Cerebellar nuclear complex (tissue), 1 donor: ENCODE measurements at places on chromosomes 4 and X.

GRCh38 chr4:75845992-75846391 is 56.3 kb downstream of the PPEF2 start:
- DNase-seq: no peak

DNA sequence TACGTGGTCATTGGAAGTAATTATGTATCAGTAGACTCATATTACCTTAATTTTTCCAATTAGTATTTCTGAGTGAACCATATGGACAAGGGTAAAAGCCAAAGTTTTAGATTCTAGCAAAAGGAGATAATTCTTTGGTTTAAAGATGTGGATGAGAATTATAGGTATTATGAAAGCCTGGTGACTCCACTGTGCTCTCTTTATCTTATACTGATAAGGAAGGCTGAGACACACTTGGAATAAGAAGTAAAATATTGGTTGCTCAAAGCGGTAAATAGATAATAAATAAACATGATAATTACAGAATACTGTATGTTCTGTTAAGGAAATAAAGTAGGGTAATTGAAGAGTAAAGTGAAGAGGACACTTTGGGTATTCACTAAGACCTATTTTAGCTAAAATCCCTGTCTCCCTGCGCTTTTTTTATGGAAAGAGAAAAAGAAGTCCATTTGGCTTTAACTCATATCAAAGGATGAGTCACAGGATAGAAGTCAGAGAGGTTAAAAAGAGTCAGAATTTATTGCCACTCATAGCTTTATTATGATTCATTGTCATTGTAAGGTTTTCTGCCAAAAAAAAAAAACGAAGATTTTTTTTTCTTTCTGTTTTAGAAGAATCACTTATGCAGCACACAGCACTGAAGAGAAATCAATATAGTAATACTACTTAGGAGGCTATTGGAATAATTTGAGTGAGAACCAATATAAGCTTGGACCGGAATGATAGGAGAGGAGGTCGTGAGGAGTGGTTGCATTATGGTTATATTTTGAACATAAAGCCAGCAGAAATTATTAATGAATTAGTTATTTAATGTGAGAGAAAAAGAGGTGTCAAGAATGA is 2463.1 kb downstream of the ARAP2 start:
- DNase-seq: no peak

- no peak for DNase-seq
These were observed 20.7 kb upstream of the CTSO start for GRCh38 chr4:155974476-155974749.

- DNase-seq: no peak
These were observed 108.9 kb downstream of the CDS1 start for GRCh38 chr4:84691800-84692199.

DNA sequence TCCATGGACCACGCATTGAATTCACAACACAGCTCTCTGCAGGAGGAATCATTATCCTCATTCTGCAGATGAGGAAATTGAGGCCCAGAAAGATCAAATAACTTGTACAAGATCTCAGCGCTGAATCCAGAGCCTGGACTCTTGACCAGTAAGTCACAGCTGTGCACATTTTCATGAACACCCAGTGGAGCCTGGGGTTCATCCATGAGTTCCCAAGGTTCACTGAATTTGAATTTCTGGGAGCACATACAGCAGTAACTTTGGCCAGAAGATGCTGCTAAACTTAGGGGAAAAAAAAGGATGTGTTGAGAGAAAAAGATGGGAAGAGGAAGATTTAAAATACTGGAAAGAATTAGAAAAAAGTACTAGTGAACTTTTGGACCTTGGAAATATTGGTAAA is 218.7 kb upstream of the PPARGC1A start:
- DNase-seq: no peak

DNA sequence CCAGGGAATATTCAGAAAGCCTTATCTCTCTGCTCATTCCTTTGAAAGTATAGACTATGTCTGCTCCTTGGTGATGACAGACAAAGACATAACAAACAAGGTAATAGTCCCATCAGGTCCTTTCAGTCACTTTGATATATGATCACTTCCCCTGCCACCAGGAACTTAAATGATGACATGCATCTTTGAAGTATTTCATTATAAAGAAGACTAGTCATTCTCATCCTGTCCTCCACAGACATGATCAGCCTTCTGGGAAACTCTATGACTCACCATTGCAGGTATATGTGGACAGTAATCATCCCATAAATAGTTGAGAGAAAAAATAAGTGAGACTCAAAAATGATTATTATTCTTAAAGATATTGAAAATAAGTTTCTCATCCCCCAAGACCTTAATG is 117.5 kb upstream of the VCX2 start:
- DNase-seq: no peak

DNA sequence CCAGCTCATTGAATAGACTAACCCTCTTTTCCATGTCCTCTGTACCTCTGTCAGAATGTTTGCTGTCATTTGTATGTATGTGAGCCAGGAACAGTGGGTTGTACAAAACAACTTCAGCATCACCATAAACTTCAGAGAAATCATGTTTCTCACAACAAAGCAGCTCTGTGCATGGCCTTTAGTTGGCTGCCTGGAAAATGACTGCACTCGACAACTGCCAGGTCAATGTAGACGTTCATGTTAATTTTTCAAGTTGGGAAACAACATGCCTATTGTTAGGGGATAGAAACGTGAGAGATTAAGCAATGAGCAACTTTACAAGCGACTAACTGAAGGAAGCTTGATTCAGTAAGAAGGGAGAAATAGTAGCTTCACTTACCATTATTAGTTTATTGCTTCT is 17.9 kb upstream of the CXCL11 start:
- DNase-seq: no peak

DNA sequence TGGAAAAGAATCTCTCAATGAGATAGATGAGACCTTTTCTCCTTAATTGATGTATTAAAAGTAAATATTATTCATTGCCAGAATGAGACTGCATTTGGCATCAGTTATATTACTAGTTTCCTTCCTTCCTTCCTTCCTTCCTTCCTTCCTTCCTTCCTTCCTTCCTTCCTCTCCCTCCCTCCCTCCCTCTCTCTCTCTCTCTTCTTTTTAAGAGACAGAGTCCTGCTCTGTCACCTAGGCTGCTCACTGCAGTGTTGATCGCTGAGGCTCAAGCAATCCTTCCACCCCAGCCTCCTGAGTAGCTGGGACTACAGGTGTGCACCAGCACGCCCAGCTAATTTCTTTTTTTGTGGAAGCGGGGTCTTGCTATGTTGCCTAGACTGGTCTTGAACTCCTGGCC is 50.4 kb upstream of the ARX start:
- no peak for DNase-seq

DNA sequence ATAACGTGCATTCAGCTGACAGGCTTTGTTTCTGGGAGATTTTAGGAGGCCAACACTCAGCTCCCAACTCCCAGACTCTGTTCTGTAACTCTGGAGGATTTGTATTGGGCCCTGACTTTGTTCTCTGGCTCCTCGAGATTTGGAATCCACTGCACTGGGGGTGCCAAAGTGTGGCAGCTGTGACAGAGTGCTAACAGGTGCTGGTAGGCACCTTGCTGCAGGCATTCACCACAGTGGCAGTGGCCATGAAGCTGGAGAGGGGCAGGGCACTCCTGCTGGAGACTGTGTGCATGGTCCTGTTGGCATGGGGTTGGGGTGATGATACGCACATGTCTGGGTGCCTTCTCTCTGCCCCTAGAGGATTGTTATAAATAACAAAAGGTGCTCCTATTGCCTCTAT is 1094.9 kb upstream of the SLIT2 start:
- DNase-seq: no peak

DNA sequence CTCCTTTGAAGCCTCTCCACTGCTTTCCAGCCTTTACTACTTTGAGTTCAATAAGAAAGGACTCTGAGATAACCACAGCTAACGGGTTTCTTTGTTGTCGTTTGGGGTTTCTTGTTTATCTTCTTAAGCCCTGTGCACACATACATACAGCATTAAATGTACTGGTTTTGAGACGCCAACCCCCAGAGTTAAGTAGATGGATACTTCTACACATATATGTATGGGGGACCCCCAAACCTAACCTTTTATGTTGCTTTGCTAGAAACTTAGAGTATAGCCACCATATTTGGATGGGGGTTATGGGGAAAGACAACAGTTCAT is 697 bp downstream of the CEP135 start:
- no peak for DNase-seq

- no peak for DNase-seq
These were observed at the start of gene HPSE for GRCh38 chr4:83334425-83335241. HPSE (minus strand) TSS chr4:83334848; CDS start chr4:83334782, 66 bp downstream.

- no peak for DNase-seq
These were observed 122.6 kb upstream of the CXorf66 start for GRCh38 chrX:140087875-140088274.

- no peak for DNase-seq
These were observed 18.0 kb downstream of the NBDY start for GRCh38 chrX:56746996-56747395.

DNA sequence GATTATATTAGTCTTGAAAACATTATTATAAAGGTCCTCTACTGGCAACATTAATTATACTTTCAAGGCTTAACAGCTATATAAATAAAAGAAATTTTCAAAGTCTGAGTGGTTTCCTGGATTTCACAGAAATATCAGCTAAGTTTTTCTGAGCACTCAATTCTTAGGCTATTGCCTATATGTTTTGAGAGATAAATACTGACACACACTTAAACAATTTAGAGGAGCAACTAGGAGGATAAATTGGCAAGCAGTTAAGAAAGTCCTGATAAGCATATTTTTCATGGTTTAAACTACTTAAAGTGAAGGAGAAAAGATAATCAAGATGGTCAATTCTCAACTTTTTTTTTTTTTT is 2.7 kb upstream of the MGARP start:
- no peak for DNase-seq

DNA sequence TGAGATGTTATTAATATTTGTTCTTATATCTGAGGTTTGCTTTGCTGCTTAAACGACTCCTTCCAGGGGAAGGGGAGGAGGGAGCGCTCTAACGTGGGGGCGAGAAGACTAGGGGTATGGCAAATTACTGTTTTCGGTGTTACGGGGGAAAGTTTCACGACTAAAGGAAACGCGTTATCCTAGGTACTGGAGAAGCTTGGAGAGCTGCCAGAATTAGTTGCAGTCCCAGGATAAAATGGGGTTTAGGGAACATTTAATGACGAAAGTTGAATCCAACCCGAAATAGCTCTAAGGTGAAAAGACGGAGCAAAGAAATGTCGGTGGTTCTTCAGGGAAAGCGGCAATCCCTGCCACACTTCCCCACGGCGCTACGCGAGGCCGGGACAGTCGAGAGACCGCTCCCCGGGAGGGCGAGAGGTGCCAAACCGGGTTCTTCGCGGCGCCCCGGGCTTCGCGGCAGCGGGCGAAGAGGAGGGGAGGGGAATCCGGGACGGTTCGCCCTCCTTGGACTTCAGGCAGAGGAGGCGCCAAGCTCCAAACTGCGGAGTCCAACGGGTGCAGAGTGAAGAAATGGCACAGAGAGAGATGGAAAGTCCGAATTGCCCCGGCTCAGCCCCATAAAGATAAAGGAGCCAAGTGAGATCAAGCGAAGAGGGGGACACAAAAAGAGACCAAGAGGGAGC is 724 bp downstream of the THOC2 start:
- no peak for DNase-seq

DNA sequence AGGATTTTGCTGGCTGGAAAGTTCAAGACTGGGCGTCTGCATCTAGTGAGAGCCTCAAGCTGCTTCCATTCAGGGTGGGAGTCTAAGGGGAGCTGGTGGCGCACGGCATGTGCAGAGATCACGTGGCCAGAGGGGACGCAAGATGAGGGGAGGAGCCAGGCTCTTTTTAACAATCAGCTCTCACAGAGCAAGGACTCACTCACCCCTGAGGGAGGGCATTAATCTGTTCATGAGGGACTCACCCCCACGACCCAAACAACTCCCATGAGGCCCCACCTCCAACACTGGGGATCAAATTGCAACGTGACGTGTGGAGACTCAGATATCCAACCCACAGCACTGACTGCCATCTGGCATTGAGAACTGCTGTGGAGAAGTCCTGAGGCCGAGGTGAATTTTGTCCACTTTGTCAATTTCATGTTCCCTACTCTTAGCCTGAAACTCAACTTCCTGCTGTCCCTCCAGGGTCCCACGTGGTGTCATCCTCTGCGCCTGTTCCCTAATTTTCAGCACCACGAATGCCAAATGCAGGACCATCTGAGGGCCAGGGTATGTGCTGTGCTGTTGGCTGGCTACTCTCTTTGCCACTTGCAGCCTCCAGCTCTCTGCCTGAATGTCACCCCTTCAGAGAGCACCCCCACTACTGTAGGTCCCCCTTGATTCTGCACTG is 5.6 kb downstream of the ZFP92 start:
- no peak for DNase-seq

DNA sequence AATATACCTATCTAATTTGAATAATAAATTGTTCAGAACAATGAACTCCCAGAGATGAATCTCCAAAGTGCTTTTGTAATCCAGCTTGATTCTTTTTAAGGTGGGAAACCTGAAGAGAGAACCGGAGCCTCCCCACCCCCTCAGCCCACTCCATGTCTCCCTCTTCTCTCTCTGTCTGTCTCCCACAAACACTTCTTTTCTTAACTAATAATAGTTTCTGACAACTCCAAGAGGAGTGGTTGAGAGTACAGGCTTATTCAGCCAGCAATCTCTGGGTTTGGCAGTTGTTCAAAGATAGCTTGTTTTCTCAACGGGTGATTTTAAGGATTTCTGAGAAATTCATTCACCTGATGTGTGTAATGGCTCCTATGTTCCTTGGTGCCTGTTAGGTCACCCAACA is 23.4 kb downstream of the PPP4R3C start:
- no peak for DNase-seq

DNA sequence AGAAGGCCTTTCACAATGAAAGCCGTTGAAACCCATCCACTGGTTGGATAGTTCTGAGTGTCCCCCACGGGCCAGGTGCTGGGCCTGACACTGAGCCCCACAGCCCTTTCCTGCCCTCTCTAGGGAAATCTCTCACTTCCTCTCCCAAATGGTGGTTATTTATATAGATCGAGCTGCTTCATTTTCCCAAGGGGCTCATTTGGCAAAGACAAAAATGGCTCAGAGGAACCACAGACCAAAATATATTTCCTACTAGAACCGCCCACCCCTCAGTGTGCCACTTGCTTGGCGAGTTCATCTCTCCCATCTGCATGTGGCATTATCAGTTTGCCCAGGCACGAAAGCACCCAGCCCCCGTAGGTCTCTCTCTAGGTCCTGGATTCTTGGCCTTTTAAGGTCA is 53.3 kb upstream of the STIM2 start:
- DNase-seq: no peak
